ENCODE measurements at places on chromosomes 6 and 20. TPM values are rescaled to one million over a fixed set of nuclear protein-coding genes. Genes with fewer than 3 reads are reported as not detected.
A peak's percentile ranks its signal among the peaks of the same experiment; 100 is the strongest.

The KCNK15 gene
- 0.39 TPM for total RNA-seq

The HIVEP2 gene
- 11.6 TPM for total RNA-seq

- no peak for DNase-seq
Observed at GRCh38 chr6:110020888-110021287, 42.8 kb downstream of the GPR6 start.

- DNase-seq, result no peak
Observed at GRCh38 chr6:72716916-72717315, 95.1 kb downstream of the KCNQ5 start.

GRCh38 chr6:123803504-123804013, at the start of gene NKAIN2:
TSS of gene NKAIN2 (plus strand) at chr6:123803865.
- DNase-seq, result no peak

- DNase-seq, result no peak
Observed at GRCh38 chr6:12608016-12608860, 108.3 kb upstream of the PHACTR1 start.

DNA sequence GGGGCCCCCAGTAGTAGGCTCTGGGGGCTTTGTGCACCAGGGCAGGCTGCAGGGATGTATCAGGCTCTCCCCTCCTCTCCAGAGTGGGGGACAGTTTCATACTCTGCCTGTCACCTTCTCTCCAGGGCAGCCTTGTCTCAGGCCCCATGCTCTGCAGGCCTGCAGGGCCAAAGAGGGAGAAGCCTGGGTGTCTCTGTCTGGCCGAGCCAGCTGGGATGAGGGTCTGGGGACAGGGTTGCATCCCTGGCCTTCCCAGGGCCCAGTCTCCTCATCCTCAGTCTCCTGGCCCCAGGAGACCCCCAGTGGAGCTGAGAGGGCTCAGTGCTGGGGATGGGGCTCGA, 14.8 kb upstream of the IP6K3 start:
- DNase-seq, result no peak

DNA sequence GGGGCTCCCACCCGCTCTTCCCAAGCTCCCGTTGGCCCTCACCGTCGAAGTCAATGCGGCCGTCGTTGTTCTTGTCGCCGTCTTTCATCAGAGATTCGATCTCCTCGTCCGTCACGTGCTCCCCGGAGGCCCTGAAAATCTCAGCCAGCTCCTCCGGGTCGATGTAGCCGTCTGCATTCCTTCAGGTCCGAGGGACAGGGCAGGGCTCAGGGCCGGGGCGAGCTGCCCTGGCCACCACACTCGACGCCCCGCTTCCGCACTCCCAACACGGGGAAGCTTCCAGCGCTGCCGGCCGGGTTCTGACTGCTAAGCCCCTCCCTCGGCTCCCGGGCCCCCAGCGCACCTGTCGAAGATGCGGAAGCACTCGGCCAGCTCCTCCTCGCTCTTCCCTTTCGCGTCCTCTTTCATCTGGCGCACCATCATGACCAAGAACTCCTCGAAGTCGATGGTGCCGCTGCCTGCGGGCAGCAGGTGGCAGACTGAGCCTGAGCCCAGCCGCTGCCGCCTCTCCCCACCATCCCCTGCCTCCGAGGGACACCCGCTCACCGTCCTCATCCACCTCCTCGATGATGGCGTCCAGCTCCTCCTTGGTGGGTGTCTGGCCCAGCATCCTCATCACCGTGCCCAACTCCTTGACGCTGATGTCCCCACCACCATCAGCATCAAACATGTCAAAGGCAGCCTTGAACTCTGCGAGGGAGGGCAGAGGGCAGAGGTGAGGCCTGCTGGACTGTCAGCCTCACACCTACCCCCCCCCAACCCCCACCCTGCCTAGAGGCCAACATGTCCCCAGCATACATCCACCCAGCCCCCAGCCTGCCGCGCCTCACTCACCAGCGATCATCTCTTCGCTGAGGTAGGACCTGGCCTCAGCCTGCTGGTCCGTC, 2.9 kb downstream of the TNNC2 start:
- peak; percentile 73 for DNase-seq

- no peak for DNase-seq
Observed at GRCh38 chr20:14245368-14245970, 91.9 kb downstream of the FLRT3 start.

- no peak for DNase-seq
Observed at GRCh38 chr20:43508106-43508505, 609 bp downstream of the L3MBTL1 start.

All from heart left ventricle (tissue), 16 donors.